ENCODE measurements at places on chromosomes 6 and 20.
A peak's percentile ranks its signal among the peaks of the same experiment; 100 is the strongest.

DNA sequence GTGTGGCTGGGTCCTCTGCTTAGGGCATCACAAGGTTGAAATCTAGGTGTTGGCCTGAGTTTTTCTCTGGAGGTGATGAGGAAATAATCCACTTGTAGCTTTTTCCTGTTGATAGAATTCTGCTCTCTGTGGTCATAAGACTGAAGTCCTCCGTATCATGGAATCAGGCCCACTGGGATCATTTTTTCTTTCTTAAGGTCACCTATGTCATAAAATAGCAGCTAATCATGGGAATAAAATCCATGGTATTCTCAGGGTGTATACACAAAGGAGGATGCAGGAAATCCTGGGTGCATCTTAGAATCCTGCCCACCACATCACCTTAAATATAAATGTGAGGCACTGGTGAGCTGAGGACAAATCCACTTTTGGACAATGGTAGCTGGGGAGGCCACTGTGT is 72.7 kb downstream of the PRDM1 start:
- DNase-seq = no peak

GRCh38 chr20:52054123-52054522 is 137.5 kb downstream of the ZFP64 start:
- DNase-seq = no peak

GRCh38 chr6:79223611-79224404 is 10.7 kb downstream of the HMGN3 start:
- DNase-seq = no peak

GRCh38 chr6:142902636-142903053 is 42.3 kb downstream of the HIVEP2 start:
- DNase-seq = peak; percentile 44

DNA sequence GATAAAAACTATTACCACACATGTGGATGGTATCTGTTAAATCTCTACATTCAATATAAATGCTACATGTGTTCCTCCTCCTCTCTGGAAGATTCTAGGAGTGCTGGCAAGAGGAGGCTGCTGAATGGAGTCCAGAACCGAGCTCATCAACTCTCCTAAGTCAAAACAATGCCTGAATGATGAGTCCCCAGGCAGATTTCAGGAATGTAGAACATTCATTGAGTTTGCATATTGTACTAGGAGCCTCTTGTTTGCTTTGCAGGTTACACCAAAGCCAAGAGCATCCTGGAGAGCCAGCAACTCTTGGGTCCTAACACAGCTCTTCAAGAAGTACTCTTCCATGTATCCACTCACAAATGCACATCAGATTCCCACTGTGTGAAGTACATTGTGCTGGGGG is 117.6 kb upstream of the UST start:
- DNase-seq = no peak

DNA sequence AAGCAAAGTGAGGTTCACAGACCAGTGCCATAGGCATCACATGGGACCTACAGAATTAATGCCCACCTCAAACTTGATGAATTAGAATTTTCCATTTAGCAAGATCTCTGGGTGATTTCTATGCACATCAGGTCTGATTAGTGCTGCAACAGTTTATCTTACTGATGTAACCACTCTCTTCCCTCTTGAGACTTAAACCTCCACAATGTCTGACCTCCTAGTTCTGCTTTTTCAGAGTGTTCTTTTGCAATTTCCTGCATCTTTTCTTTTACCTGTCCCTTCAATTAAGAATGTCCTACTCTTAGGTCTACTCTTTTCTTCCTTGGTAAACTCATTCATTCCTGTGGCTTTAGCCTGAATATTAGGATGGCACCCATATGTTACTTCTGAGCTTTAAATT is 615.3 kb downstream of the TFAP2A start:
- DNase-seq = no peak

DNA sequence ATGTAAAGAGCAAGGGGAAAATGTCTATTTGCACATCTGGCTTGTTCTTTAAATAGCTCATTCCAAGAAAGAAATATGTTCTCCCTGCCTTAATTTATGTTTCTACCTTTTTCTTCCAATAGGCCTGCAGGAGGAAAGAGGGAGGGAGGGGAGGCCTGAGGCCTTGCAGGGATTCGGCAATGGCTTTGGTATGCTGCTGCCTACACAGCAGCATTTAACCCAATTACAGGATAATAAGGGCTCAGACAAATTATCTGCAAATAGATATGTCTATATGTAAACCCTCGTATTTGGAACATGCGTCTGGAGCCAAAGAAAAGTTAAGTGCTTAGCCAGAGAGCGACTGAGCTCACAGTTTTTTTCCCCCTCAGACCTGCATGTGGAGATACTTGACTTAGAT is 277.2 kb downstream of the CDC5L start:
- DNase-seq = no peak

DNA sequence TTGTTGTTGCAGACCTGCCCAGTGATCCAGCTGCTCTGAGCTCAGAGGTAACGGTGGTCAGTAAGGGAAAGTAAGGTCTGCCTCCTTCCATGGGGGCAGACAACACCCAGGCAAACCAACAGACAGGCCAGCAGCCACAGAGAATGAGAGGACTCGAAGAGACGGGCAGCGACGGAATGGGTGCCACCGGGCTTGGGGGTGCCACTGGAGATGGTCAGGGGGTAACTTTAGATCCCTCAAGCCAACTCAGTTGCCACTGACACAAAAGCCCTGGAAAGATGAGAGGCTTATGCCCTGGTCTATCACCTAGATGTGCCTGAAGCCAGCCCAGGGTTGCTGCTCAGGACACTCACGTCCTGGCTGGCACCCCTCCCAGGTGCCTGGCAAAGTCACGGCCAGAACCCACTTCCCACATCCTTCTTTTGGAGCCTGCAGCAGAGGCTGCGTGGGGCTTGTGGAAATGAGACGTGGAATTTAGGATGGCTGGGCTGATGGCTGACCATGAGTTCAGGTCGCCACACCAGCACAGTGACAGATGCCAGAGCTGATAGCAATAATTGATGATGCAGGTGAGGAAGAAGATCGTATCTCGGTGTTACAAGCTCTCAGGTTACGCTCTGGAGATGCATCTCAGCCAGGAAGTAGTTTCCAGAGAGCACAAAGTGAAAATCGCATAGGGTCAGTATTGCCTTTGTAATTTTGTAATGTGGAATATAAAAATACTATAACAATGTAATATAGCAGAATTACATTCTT is 209.1 kb downstream of the SYNDIG1 start:
- no peak for DNase-seq

GRCh38 chr6:52994031-52994838 is 849 bp downstream of the GSTA4 start:
- DNase-seq = no peak

DNA sequence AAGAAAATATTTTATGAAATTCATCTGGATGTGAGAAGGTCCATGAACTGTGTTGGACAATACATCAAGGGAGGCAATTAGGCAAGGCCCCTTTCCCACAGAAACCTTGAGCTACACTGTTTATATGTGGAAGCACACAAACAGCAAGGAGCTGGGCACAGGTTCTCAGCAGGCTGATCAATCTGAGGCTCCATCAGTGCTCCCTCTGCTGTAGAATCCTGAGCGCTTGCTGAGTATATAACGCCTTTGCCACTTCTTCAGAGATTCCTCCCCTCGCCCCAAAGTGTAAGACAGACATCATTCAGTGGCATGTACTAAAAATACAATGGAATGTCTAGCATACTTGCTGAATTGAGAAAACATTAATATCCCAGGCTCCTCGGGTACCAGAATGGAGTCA is 146.9 kb downstream of the PRKN start:
- no peak for DNase-seq

DNA sequence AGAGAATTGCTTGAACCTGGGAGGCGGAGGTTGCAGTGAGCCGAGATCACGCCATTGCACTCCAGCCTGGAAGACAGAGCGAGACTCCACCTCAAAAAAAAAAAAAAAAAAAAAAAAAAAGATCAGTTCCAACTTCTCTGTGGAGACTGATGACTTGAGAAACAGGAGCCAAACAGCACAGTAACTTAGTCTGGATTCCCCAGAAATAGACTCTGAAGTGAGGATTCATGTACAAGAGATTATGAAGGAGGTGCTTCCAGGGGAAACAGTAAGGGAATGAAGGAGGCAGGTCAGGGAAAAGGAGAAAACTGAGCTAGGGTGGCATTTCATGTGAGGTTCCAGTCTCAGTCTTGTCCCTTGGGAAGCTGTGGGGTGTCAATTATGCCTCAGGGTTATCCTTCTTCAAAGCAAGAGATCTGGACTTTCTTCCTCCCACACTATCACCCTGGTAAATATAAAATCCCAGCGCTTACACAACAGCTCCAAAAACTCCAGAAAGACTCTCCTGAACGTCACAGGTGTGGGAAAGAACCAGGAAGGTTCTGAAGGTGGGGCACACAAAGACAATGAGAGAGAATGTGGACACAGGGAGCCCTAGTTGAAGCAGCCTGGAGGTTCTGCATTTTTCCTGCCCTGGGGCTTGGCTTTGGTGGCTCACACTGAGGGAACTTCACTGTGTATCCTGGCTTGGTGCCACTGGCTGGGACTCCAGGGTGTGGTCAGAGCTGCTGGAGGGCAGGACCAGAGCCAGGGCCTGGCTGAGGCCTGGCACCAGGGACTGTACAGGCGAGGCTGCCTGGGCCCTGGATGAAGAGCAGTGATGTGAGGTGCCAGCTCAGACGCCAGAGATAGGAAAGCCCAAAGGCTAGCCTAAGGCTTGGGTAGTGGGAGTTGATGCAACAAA is 46.8 kb downstream of the PCNA start:
- no peak for DNase-seq

- DNase-seq = no peak
Observed at GRCh38 chr6:134368670-134369069, 50.8 kb upstream of the SGK1 start.

DNA sequence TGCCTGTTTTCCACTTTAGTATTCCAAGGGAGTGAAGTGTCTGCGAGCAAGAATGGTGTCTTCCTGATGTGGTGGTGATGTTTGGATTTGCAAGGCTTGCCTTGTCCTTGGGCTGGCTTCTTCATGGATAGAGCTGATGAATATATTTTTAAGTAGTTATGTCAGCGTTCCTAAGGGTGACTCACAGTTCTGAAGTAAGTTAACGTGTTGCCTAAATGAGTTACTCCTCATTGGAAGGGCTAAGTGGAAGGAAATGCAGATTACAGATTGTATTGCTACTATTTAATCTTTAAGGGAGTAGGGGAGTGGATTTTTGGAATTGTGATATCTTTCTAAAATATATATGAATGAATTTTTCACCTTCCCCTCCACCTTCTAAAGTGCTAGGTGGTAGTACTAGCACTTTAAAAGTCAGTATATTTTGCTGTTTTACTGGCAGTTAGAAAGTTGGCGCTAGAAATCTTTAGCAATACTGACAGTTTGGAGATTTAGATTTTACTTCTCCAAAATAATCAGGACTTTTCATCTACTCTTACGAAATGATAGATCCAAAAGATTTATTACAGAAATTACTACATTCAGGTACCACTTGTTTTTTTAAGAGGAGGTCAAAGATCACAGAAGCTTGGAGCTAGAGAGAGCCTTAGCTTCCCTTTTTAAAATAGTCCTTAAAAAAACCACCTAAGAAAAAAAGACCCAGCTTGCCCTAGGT is 197.4 kb downstream of the JARID2 start:
- DNase-seq = no peak

- DNase-seq = peak; percentile 36
Observed at GRCh38 chr6:166275714-166276166, 32.5 kb downstream of the PRR18 start.

GRCh38 chr6:12483712-12484111 is 193.6 kb downstream of the EDN1 start:
- DNase-seq = no peak

DNA sequence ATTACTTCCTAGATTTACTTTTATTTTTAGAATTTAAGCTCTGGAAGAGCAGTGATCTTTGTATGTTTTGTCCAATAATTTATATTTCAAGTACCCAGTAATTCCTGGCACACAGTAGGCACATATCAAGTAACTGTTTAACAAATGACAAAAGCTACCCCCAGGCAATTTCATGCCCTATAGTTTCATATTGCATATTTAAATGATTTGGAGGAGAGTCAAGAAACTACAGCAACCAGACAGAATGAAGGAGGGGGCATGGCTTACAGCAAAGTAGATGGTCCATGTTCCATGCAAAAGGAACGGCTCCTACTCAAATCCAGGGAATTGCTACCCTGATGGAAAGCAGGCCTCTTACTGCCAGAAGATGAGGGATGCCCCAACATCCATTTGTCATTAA is 113.5 kb downstream of the ARHGAP18 start:
- DNase-seq = no peak
